CD4-positive, alpha-beta memory T cell (primary cell): ENCODE measurements at places on chromosomes 13 and 19.

GRCh38 chr19:4149518-4150288 is 3.7 kb upstream of the CREB3L3 start:
- DNase-seq: no peak

DNA sequence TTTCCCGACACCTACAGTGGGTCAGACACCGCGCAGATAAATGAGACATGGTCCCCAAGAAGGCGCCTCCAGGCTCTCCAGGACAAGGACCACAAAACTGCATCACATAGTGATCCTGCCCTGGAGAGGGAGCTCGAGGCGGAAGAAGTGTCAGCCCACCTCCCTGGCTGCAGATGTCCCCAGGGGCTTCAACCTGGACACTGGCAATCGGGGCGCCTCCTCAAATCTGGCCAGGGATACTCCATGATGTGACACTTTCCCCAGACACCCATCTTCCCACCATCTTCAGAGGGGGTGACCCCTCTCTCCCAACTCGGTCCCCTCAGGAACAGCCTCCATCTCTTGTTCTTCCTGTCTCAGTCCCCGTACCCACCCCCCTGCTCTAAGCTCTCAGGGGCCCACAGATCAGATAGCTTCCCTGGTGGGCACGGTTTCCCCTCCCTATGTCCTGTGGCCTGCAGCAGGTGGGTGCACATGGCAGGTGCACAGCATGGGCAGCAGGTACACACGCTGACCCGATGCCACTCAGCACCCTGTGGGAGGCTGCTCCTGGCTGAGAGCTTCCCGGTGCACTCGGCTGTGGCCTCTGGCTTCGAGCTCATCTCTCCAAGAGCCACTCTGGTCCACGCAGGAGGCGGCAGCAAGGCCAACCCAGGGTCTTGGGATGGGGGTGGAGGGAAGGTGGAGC is 61.2 kb downstream of the PEPD start:
- no peak for DNase-seq

GRCh38 chr13:24127116-24127631 is 33.3 kb upstream of the SPATA13 start:
- no peak for DNase-seq

DNA sequence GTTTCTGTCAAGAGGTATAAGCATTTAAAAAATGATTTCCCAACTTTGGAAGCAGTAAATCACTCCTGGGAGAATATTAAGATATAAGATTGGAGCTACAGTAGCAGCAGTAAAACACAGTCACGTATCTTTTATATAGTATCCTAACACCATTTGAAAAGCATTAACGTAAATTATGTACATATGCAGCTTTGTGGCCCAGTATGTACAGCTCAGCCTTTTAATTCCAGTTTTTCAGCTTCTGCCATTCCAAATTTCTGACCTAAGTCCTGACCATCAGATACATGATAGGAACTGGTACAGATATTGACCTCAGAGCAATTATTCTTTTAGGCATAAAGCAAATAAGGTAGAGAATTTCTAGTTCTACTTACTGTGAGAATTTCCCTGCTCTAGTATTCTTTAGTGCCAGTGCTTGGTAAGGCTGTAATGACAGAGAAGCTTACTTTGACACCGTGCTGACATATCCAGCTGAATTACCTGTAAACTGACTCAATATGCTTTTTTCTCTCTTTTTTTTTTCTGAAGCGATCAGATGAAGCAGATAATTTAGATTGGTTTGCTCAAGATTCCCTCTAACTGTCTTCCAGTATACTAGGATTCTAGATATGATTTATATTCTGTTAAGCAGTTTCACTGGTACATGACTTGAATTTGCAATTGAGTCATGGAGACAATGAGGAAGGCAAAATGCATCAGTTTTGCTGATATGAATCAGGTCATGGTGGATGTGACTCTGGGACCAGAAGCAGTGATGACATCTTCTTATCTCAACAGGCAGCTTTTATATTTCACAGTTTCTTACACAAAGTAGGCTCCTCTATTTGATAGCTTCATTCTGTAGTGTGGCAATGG is 703.6 kb downstream of the SLITRK6 start:
- no peak for DNase-seq

GRCh38 chr19:49106648-49107135 is 7.5 kb upstream of the LIN7B start:
- DNase-seq: peak; percentile 59

DNA sequence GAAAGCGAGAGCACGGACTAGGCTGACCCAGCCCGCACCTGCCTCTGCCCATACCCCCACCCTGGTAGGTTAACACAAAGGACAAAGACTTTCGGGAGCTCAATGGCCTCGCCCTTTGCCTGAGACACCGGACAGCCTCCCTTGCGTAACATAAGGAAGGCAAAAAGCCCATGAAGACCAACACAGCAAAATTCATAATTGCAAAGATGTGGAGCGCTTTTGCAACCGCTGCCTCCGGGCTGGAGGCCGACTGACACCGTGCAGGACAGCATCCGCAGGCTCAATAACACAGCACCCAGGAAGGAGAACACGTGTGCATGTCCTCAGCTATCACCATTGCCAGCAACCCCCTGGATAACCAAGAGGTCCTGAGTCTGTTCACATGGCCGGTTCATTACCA is 15.4 kb downstream of the LILRA1 start:
- no peak for DNase-seq

GRCh38 chr13:94617389-94618000 is 15.8 kb downstream of the GPR180 start:
- peak; percentile 56 for DNase-seq
